NCI-H2171 treated with DMSO at 0.1 percent for 48 hours (cell line): ENCODE measurements at places on chromosomes 2 and 18.

DNA sequence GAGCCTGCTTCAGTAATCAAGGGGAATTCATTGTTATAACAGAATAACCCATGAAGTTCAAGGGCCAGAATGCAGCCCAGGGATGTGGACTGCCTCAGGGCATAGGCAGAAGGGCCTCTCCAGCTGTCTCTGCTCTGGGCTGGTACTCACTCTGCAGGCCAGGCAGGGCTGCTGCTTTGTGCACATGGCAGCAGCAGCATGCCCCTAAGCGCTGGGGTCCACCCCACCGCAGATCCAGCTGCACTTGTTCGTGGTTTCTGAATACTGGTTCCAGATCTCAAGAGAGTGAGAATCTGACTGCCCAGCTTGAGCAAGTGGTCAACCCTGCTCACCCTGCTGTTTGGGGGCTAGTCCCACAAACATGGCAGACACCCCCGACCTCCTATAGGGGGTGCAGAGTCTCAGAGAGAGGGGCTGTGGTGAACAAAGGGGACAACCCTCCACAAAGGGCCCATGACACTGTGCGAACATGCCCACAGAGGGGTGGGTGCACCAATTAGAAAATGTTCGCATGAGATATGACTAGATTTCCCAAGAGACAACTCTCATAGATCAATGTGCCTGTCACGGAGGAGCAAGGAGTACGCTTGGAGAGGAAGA lies 87.3 kb downstream of the ACTR3 start:
- DNase-seq = peak; percentile 86

DNA sequence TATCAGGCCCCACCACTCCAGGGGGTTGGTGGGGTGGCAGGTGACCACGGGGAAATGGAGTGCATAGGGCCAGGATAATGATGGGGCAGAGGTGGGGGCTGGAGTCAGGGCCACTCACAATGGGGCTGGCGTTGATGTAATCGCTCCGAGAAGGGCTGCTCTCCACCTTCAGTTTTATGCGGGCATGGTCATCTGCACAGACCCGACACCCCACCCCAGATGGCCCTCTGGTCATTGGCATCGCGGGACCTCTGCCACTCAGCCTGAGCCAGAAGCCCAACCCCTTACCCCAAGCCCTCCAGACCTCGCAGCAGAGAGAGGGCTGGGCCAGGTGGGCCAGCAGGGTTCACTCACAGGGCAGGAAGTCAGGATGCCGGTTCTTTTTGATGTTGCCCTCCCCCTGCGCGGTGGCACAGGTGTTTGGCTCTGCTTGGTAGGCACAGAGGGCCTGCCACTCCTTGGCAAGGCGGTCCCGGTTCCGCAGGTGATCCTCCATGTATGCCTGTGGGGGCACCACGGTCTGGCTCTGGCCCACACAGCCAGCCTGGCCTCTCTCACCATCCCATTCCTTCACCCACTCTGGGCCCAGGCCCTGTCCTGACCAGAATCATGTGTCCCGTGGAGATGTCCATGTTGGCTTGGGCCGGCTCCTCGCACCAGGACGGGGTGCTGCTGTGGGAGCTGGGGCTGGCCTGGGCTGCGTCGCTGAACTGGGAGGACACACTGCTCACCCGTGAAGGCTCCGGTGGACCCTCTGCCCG lies 12.4 kb downstream of the PTPRN start:
- DNase-seq = no peak

GRCh38 chr2:234339011-234339410 lies 157.9 kb downstream of the ARL4C start:
- no peak for DNase-seq

- DNase-seq = no peak
Observed at GRCh38 chr2:210162466-210163124, 8.6 kb downstream of the KANSL1L start.

GRCh38 chr2:132795220-132795619 lies 125.2 kb upstream of the LYPD1 start:
- no peak for DNase-seq

DNA sequence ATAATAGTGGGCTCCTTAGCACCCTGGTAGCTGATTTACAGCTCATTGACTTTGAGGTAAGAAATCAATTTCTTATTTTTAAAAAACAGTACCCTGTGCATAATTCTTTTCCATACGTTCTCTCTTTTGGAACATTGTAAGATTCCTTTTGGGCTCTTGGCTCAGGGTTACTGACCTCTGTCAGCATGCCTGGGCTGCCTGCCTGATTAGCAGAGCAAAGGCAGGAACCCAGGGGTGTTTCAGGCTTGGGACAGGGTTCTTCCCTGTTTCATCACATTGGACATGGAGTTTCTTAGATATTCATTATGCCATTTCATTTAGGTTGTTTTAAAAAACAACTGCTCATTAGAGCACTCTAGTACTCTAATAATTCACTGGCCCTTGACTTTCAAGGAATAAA lies 73.8 kb upstream of the ITM2C start:
- no peak for DNase-seq

- no peak for DNase-seq
Observed at GRCh38 chr2:230660294-230661060, 52.2 kb upstream of the CAB39 start.

- DNase-seq = no peak
Observed at GRCh38 chr2:38245114-38245641, 131.9 kb downstream of the ATL2 start.

GRCh38 chr2:107018366-107018765 lies 132.4 kb upstream of the ST6GAL2 start:
- no peak for DNase-seq

GRCh38 chr2:159157361-159158209 lies 128.9 kb downstream of the WDSUB1 start:
- no peak for DNase-seq

- no peak for DNase-seq
Observed at GRCh38 chr2:69836316-69836715, 6.9 kb downstream of the GMCL1 start.

DNA sequence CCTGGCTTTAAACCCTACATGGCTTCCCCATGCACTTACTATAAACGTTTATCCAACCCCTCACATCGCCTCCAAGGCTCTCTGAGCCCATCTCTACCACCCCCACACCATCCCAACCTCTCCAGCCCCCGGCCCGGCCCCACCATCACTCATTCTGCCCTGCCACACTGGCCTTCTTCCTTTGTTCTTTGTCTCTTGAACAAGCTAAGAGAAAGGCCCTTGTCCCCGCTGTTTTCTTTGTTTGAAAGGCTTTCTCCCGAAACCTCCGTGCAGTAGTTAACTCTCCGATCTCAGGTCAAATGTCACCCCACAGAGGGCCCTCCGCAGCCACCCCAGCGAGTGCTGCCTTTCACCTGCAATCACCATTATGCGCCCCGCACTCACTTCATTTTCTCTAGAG lies 100.4 kb downstream of the AFF3 start:
- no peak for DNase-seq

DNA sequence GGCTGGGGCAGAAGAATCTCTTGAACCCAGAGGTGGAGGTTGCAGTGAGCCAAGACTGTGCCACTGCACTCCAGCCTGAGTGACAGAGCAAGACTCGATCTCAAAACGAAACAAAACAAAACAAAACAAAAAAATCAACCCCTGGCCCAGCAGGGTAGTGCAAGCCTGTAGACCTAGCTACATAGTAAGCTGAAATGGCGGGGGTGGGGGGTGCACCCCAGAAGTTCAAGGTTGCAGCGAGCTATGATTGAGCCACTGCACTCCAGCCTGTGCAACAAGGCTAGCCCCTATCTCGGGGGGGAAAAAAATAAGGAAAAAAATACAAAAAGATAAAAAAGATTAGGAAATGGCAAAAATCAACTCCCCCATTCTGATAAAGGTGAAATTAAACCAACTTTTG lies 6.4 kb downstream of the ATL2 start:
- no peak for DNase-seq

- peak; percentile 79 for DNase-seq
Observed at GRCh38 chr18:43525169-43525568, 247.9 kb upstream of the SYT4 start.

- DNase-seq = no peak
Observed at GRCh38 chr18:57863706-57864105, 60.6 kb upstream of the ATP8B1 start.

- peak; percentile 97 for DNase-seq
Observed at GRCh38 chr2:106745468-106745867, 140.5 kb downstream of the ST6GAL2 start.

DNA sequence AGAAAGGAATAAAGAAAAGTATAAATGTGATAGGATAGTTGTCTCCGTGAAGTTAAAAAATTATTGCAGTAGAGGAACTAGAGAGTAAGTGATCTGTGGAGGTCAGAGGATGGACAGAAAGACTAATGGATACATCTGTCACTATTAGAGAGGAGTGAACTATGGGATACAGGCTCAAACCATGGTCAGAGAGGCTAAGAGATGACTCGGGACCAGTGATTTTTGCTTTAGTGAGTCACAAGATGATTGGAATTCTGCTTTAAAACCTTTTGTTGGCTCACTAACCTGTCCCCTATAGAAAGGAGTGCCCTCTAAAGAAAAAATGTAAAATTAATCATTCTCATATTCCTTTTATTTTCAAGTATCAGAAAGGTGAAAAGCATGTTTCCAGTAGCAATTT lies 30.3 kb downstream of the ALMS1 start:
- no peak for DNase-seq
